RWPE2 (cell line): ENCODE measurements at places on chromosomes 5 and 9.

DNA sequence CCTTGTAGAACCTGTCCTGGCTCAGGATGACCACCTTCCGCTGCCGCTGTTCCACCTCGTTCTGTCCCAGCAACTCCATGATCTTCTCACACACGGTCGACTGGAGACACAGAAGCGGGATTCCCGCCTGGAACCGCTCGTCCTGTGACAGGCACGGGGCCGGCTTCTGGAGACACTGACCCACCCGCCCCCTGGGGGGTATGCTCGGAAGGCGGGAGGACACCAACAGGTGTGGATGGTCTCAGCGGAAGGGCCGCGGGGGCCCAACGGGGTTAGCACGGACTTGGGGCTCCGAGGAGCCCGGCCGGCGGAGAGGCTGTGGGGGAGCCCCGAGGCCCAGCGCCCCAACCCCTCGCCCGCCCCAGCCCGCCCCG lies 530 bp downstream of the UCK1 start:
- no peak for DNase-seq

DNA sequence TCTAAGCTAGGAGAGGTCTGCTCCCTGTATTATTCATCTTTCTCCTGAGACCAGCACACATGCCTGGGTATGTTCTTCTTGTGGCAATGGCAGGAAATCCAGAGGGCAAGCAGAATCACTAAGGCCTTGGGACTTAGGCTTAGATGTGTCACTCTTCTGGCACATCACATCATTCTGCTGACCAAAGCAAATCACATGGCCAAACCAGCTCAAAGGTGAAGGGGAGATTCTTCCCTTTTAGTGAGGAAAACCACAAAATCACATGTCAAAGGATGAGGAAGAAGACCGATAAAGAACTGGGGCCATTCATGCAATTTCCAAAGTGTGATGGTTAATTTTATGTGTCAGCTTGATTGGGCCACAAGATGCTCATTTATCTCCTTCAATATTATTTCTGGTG lies 5.7 kb upstream of the AGGF1 start:
- DNase-seq: no peak

- peak; percentile 47 for DNase-seq
These were observed 172.3 kb downstream of the CACNA1B start for GRCh38 chr9:138049779-138050471.

GRCh38 chr9:108525186-108525585 lies 330.6 kb downstream of the ACTL7B start:
- DNase-seq: no peak

DNA sequence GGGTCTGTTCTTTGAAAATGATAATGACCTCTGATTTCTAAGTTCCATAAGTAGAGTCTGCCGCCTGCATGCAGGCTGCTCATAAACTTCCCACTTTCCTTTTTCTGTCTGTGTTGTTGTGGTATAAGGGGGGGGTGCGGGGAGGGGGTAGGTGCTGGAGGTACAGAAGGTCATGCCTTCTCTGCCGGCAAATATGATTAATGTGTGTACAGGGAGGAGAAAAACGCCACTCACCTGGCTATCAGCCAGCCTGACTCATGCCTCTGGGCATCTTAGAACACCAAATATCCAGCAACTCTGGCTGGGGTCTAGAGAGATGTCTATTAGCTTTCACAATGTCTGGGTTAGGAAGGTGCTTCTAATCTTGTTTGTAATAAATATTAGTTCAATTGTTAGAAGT lies 128.3 kb downstream of the EFNA5 start:
- DNase-seq: peak; percentile 95

GRCh38 chr5:14775857-14776256 lies 95.7 kb downstream of the ANKH start:
- DNase-seq: peak; percentile 80

DNA sequence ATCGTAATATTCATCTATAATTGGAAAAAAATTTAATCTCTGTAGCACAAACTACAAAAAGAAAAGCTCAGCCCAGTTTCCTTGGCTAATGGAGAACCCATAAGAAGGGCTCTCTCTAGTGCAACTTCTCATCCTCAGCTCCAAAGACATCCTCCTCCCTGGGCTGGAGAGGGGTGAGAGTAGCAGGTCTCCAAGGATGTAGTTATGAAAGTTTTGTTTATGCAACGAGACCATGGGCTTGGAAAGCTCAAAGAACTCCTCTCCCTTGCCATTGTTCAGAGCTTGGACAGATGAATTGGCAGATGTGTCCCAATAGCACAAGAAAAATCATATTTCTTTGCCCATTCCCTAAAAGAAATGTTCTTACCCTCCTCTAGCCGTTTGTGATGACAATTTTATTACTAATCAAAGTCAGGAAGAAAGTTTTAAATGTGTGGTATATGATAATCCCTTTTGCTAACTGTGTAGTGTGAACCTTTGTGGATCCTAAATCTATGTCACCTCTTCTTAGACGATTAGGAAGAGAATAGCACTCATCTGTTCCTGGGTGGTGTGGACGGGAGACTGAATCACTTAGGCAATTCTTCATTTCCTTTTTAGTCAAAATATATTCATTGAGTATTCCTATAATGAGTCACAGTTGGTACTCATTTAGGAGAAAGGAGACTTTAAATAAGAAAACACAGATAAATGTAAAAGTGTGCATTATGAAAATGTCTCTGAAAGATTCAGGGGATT lies 52.2 kb downstream of the GARNL3 start:
- no peak for DNase-seq
